ENCODE measurements at places on chromosomes 7 and 10. TPM values are rescaled to one million over a fixed set of nuclear protein-coding genes. Genes with fewer than 3 reads are reported as not detected.

The SLC26A3 gene
- 0.31 TPM for total RNA-seq

The ATXN7L1 gene
- 31.6 TPM for total RNA-seq

The FXYD4 gene
- total RNA-seq, result 13.8 TPM

The HOXA9 gene
- 7.4 TPM for total RNA-seq

The POLR2J2 gene
- total RNA-seq, result 17.3 TPM

The TFPI2 gene
- 1.3 TPM for total RNA-seq

The C7orf57 gene
- 0.42 TPM for total RNA-seq

The NEUROD6 gene
- not detected for total RNA-seq

The C7orf33 gene
- total RNA-seq, result not detected

The GPR37 gene
- 1.6 TPM for total RNA-seq

The POLL gene
- total RNA-seq, result 35.9 TPM

The TDRD1 gene
- total RNA-seq, result 0.23 TPM

The XRCC2 gene
- total RNA-seq, result 0.96 TPM

The ALOX5 gene
- total RNA-seq, result 237 TPM

The PIP4K2A gene
- 36.9 TPM for total RNA-seq

The PRR15 gene
- 21.9 TPM for total RNA-seq

The POLR2J gene
- 53.1 TPM for total RNA-seq

The EBF3 gene
- 5.5 TPM for total RNA-seq

The OR2A5 gene
- not detected for total RNA-seq

The STEAP1B gene
- total RNA-seq, result 0.73 TPM

The CLRN3 gene
- not detected for total RNA-seq

The PNLIPRP2 gene
- not detected for total RNA-seq

The DENND2A gene
- 14.9 TPM for total RNA-seq

The H2BK1 gene
- not detected for total RNA-seq

The RSPH10B2 gene
- not detected for total RNA-seq

The ARHGAP22 gene
- 4.6 TPM for total RNA-seq

The HELLS gene
- total RNA-seq, result 18.0 TPM

The GHRHR gene
- total RNA-seq, result not detected

The OR6B1 gene
- total RNA-seq, result not detected

The NFE2L3 gene
- 6.3 TPM for total RNA-seq

The OPALIN gene
- total RNA-seq, result not detected

The ITPRID1 gene
- total RNA-seq, result not detected

The BLVRA gene
- total RNA-seq, result 35.9 TPM

The IFIT2 gene
- 4.0 TPM for total RNA-seq

The TMEM213 gene
- not detected for total RNA-seq

Data from ureter (tissue), 1 donor.